Pancreas (tissue), 10 donors: ENCODE measurements at places on chromosomes 1 and 21. TPM values are rescaled to one million over a fixed set of nuclear protein-coding genes. Genes with fewer than 3 reads are reported as not detected.

L1TD1 gene
- 0.05 TPM for polyA plus RNA-seq

DNA sequence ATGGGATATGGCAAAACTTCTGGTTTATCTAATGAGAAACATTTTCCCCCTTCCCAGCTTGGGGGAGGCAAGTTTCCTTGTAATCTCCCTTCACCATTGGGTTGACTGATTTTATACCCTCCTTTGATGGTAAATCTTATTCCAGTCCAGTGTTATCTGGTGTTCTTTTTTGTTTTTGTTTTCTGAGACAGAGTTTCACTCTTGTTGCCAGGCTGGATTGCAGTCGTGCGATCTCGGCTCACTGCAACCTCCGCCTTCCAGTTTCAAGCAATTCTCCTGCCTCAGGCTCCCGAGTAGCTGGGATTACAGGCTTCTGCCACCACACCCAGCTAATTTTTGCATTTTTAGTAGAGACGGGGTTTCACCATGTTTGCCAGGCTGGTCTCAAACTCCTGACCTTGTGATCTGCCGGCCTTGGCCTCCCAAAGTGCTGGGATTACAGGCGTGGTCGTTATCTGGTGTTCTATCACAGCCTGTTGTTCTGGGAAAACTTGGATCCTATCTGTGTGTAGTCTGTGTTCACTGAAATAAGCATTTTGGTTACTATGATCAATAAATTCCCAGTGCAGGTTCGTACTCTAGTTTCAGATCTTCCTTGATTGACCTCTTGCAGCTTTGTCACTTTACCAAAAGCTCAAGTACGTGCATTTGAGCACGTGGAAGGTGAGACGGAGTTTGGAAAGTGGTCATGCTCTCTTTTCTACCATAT, 281.1 kb downstream of the NCAM2 start:
- no peak overlapping the region for H3K27ac ChIP-seq
- H3K4me1 ChIP-seq, result no peaks in the 10 kb centered on the region
- DNase-seq, result no peak
- H3K4me3 ChIP-seq, result no peak overlapping the region
- H3K27me3 ChIP-seq, result no peaks in the 10 kb centered on the region

- no peaks in the 10 kb centered on the region for H3K4me1 ChIP-seq
- H3K4me3 ChIP-seq, result no peak overlapping the region
- no peaks in the 10 kb centered on the region for H3K36me3 ChIP-seq
- DNase-seq, result no peak
- no peak overlapping the region for H3K27ac ChIP-seq
These were observed 183.3 kb downstream of the NEK7 start for GRCh38 chr1:198340139-198340538.

GRCh38 chr1:237154157-237154556, 112.2 kb downstream of the RYR2 start:
- DNase-seq, result no peak
- no peaks in the 10 kb centered on the region for H3K27me3 ChIP-seq
- H3K27ac ChIP-seq, result no peak overlapping the region
- H3K4me1 ChIP-seq, result no peaks in the 10 kb centered on the region

GRCh38 chr1:26785611-26786436, 1.9 kb upstream of the PIGV start:
- H3K4me3 ChIP-seq, result no peak overlapping the region
- H3K27me3 ChIP-seq, result no peaks in the 10 kb centered on the region
- H3K4me1 ChIP-seq, result peaks cover 45% of the 10 kb centered on the region
- DNase-seq, result no peak
- no peaks in the 10 kb centered on the region for H3K36me3 ChIP-seq
